Cardiac muscle cell (in vitro differentiated cells and primary cell): ENCODE measurements at places on chromosomes 1 and 21. TPM values are rescaled to one million over a fixed set of nuclear protein-coding genes. Genes with fewer than 3 reads are reported as not detected.

Gene RBP7
- total RNA-seq, result 0.86 and 0.92 TPM in 2 replicates

Gene OLIG2
- 0.09 TPM in 1 of 2 replicates, not detected in the other for total RNA-seq

Gene FAM131C
- 6.0 and 10.9 TPM in 2 replicates for total RNA-seq

Gene ADAM30
- not detected in 2 replicates for total RNA-seq

Gene TMEM269
- total RNA-seq, result 0.21 and 0.69 TPM in 2 replicates

Gene AMY2A
- total RNA-seq, result not detected in 2 replicates

DNA sequence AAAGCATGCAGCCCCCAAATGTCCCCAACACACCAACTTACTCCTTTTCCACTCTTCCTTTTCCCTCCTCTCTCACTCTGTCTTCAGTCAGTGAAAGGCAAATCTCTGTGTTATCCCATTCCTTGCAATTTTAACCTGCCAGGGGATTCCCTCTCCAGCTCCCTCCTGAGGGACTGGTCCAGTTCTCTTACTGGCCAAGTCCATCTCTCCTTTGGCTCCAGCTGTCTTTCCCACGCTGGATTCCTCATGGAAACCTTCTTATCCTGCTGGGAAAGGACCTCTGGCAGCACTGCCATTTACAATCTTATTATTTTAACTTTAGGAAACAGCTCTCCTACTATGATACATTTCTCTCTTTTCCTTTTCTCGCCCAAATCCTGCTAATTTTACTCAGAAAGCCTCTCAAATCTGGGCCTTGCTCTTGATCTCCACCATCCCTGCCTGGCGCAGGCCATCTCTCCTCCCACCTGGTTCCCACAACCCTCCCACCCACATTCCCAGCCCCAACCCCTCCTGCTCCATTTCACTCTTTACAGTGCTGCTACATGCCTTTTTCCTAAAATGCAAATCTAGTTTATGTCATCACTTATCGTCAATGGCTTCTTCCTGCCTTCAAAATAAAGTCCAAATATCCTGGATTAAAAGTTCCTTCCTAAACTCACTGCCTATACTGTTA is 72.7 kb upstream of the CNN3 start:
- H3K4me1 ChIP-seq, result peaks cover 12% of the 10 kb centered on the region
- no peaks in the 10 kb centered on the region for H3K36me3 ChIP-seq
- no peak overlapping the region for H3K4me3 ChIP-seq
- no peak for DNase-seq

GRCh38 chr1:7538849-7539768 is 232.0 kb upstream of the VAMP3 start:
- no peaks in the 10 kb centered on the region for H3K36me3 ChIP-seq
- H3K4me3 ChIP-seq, result no peak overlapping the region
- peaks cover 12% of the 10 kb centered on the region for H3K4me1 ChIP-seq
- DNase-seq, result no peak
- no peaks in the 10 kb centered on the region for H3K27me3 ChIP-seq

GRCh38 chr1:224300346-224300745 is 29.6 kb downstream of the NVL start:
- H3K27me3 ChIP-seq, result no peaks in the 10 kb centered on the region
- H3K4me3 ChIP-seq, result no peak overlapping the region
- peaks cover 61% of the 10 kb centered on the region for H3K36me3 ChIP-seq
- no peak overlapping the region for H3K27ac ChIP-seq
- no peaks in the 10 kb centered on the region for H3K4me1 ChIP-seq
- peak; percentile 62 for DNase-seq

DNA sequence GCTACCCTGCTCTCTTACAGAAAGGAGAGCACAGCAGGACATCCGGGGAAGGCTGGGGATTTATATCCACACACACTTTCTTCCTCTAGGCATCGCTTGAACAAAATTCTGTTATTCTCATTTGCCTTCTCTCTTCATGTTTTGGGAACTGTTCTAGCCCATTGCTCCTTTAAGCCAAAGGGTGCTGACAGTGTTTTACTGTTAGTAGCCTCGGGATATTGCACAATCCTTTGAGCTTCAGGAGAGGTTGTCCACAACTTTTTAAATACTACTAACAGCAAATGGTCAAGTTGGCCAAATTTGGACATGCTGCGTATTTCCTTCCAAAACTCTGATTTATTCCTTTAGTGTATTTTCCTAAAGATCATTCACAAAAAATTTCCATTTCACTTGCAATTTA is 579.2 kb upstream of the RGS18 start:
- peak; percentile 30 for DNase-seq
- H3K4me1 ChIP-seq, result no peaks in the 10 kb centered on the region
- no peak overlapping the region for H3K4me3 ChIP-seq
- H3K27ac ChIP-seq, result no peak overlapping the region

DNA sequence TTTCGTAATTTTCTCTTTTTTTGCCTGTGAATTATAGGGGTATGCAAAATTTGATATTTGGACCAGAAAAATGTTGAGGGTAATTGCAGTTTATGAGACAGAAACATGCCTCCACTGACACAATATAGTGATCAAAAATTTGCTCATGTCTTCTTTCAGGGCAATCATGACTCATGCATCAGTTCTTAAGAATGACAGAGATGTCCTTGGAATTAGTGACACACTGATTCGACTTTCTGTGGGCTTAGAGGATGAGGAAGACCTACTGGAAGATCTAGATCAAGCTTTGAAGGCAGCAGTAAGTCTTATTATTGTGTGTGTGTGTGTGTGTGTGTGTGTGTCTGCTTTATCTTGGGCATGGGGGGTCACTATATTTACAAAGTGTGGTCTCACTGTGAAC is 27.5 kb downstream of the CTH start:
- no peak for DNase-seq
- H3K36me3 ChIP-seq, result peaks cover 13% of the 10 kb centered on the region
- H3K27me3 ChIP-seq, result no peaks in the 10 kb centered on the region

DNA sequence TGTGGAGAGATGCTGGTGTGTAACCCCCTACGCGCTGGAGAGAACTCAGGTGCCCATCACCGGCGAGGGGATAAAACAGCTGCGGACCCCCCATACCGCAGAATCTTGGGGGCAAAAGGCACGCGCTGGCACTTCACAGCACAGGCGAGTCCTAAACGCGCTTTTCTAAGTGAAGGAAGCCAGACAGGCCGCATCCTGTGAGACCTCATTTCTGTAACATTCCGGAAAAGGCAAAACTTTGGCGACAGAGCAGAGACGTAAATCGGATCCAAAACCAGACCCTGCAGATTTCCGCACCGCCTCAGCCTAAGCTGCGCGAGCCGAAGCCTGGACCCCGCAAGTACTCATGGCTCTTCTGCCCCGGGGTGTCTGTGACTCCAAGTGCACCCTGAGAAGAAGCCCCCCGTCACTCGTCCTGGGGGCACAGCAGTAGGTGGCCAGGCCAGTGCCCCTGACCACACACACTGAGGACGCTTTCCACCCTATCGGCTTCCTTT is 60.9 kb downstream of the SLX9 start:
- H3K27ac ChIP-seq, result no peak overlapping the region
- H3K4me1 ChIP-seq, result no peaks in the 10 kb centered on the region
- no peak overlapping the region for H3K4me3 ChIP-seq
- DNase-seq, result no peak
- H3K27me3 ChIP-seq, result no peaks in the 10 kb centered on the region

GRCh38 chr1:228363686-228364067 is 43.0 kb downstream of the TRIM11 start:
- H3K36me3 ChIP-seq, result no peaks in the 10 kb centered on the region
- H3K4me3 ChIP-seq, result no peak overlapping the region
- H3K4me1 ChIP-seq, result peaks cover 17% of the 10 kb centered on the region
- DNase-seq, result no peak
- H3K27ac ChIP-seq, result peak overlapping the region; percentile 48

DNA sequence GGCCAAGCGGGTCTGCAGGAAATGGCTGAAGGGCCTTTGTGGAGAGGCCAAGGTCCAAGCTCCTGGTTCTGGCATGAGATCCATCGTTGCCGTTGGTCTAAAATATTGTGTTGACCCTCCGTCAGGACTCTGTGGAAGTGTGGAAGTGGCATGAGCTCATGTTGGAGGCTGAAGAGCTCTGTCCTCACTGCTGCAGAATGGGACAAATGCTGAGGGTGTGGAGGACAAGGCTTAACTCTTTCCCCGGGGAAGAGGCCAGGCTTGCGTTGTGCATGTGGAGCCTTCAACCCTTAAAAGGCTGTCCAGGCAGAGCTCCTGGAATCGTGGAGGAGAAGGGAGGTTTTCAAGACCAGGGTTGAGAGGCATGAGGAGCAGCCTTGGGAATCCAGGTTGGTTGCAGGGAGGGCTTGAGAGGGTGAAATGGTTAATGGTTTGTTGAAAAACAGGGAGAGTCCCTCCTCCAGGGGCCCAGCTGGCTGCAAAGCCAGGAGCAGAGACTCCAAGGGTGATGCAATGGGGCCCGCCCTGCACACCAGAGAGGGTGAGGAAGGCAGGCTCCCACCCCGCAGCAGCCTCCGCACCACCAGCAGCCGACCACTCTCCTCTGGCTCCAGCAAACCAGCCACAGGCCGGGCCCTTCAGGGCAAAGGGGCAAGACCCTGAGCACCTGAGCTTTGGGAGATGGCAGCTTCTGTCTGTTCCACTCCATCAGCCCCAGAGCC is 6.7 kb upstream of the AHCYL1 start:
- H3K27ac ChIP-seq, result no peak overlapping the region
- peak; percentile 69 for DNase-seq
- H3K36me3 ChIP-seq, result no peaks in the 10 kb centered on the region
